Subcutaneous adipose tissue (tissue), 4 donors: ENCODE measurements at places on chromosomes 5 and 9. TPM values are rescaled to one million over a fixed set of nuclear protein-coding genes. Genes with fewer than 3 reads are reported as not detected.

The TMEM252 gene
- not detected for total RNA-seq

The TBC1D9B gene
- 142 TPM for total RNA-seq

The GLRA1 gene
- not detected for total RNA-seq

The TMEM174 gene
- not detected for total RNA-seq

The GLDC gene
- not detected for total RNA-seq

The ZNF300 gene
- 2.5 TPM for total RNA-seq

The PCDHGB4 gene
- total RNA-seq: 2.9 TPM

The ALDOB gene
- total RNA-seq: not detected

The KIF2A gene
- total RNA-seq: 43.3 TPM
